ENCODE measurements at places on chromosomes 7 and 10. TPM values are rescaled to one million over a fixed set of nuclear protein-coding genes. Genes with fewer than 3 reads are reported as not detected.

WNT2 gene
- not detected for total RNA-seq

DNA sequence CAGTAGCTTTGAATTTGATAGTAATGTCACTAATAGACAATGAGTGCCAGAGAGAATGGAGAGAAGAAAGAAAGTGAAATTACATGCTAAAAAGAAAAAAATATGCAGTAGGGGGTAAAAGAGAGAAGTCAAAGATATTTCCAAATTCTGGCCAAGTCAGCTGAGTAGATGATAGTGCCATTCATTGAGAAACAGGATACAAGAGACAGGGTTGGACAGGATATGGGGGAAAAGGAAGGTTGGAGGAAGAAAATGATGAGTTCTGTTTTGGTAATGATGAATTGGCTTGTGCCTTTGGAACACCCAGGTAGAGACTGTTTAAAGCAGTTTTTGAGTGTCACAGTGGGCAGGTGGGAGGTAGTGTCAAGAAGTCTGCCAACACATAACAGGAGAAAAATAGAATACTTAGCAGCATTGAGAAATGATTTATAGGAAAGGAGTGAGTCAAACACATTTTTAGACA, 78.3 kb downstream of the LRRC17 start:
- DNase-seq: no peak

- no peak for DNase-seq
Observed at GRCh38 chr10:2990764-2991163, 76.6 kb upstream of the PFKP start.

GRCh38 chr7:74473116-74473515, 19.4 kb downstream of the GTF2IRD1 start:
- no peak for DNase-seq

DNA sequence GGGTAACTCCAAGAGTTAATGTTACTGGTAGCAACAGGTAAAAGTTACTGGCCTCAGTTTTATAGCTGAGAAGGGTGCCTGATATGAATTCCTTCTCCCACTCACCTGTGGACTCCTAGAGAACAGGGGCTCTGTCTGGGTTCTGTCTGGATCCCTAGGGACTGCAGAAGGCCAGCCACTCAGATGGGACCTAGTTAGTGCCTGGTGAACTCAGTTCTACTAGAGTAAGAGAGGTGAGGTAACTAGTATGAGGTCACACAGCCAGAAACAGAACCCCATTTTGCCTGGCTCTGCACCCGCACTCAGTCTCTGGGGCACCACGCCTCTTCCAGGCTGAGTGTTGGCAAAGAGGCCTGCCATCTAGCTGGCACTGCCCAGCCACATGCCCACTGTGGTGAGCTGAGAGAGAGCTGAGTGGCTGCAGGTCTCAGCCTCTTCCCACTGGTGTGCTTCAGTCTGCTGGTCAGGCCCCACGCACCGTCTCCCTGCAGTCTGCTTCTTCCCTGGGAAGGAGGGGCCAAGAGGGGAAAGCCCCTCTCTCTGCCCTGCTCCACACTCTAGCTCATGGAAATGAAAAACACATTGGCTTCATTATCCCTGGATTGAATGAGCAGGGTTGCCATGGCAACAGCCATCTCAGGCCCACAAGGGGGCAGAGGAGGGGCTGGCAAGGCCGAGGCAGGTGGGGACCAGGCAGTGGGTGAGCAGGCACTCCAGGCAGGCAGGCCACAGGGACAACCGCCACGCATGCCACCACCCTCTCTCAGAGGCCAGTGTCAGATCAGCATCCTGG, 110.6 kb downstream of the ZMIZ1 start:
- no peak for DNase-seq

DNA sequence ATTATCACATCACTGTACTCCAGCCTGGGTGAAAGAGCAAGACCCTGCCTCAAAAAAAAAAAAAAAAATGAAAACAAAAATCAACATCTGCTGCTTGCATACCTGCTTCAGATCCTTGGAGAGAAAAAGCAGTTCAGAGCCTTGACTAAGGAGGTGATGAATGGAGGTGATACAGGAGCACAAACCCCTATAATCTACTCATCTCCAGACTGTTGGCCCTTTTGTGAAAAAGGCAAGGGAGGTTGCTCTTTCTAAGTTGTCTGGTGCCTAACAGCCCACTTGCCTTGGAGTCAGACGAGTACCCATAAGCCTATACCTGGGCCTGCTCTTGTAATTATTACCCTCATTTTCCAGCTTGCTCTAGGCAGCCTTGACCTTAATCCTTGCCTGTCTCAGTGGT, 1.4 kb downstream of the SFXN2 start:
- DNase-seq: no peak

OR2A12 gene
- not detected for total RNA-seq

GRCh38 chr10:89426230-89426868, 12.0 kb downstream of the IFIT5 start:
- DNase-seq: peak; percentile 58

- no peak for DNase-seq
Observed at GRCh38 chr10:34081347-34081743, 733.8 kb downstream of the PARD3 start.

AGMO gene
- not detected for total RNA-seq

- DNase-seq: no peak
Observed at GRCh38 chr7:105810556-105810955, 65.8 kb downstream of the ATXN7L1 start.

DNA sequence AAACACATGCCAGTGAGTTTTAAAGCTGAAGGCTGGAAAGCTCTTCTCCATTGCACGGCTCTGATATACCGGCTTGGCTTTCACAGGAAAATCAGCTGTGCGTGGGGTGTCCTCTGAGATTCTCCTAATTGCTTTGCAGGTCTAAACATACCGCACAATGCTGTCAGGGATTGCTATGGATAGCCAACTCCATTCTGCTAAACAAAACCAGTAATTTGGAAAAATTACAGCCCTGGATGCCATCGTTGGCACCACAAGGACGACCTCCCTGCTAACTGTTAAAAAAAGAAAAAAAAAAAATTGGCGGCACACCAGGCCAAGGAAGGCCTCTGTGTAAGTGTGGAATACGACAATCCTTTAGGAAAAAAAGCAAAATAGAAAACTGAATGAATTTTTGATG, 118.6 kb upstream of the ADARB2 start:
- DNase-seq: no peak

DNA sequence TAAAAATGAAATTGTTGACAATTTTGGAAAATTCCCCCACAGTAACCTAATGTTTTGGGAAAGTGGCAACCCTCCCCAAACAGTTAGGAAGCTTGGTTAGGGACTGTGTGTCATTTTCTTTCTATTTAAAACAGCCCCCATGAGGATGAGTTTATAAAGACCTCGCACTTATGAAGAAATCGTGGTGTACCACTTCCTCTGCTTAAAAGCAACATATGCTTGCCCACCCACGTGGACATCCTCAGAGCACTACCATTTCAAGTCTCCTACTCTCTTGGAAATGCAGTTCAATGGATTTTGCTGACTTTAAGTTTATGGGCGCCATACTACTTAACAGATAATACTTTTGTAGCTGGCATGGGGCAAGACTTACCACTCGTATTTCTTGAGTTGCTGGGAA, 223.8 kb downstream of the DYNC1I1 start:
- DNase-seq: peak; percentile 33

Data from HT1080 (cell line).